Uterus (tissue), 4 donors: ENCODE measurements at places on chromosomes 3 and 15. TPM values are rescaled to one million over a fixed set of nuclear protein-coding genes. Genes with fewer than 3 reads are reported as not detected.

FBXL22 gene
- 5.0 TPM for total RNA-seq

GABRB3 gene
- total RNA-seq: not detected

GPR27 gene
- total RNA-seq: 5.0 TPM

PRSS50 gene
- total RNA-seq: not detected

GHSR gene
- not detected for total RNA-seq

LTK gene
- total RNA-seq: 0.24 TPM

MYEF2 gene
- total RNA-seq: 22.3 TPM

HRG gene
- not detected for total RNA-seq

ZBTB20 gene
- 35.6 TPM for total RNA-seq

NUP210 gene
- 9.5 TPM for total RNA-seq

SAXO2 gene
- 0.29 TPM for total RNA-seq

EPB42 gene
- 2.6 TPM for total RNA-seq

- H3K27ac ChIP-seq: no peak overlapping the region
- H3K27me3 ChIP-seq: no peaks in the 10 kb centered on the region
- no peaks in the 10 kb centered on the region for H3K36me3 ChIP-seq
- H3K4me3 ChIP-seq: no peak overlapping the region
- H3K4me1 ChIP-seq: no peaks in the 10 kb centered on the region
- no peak for DNase-seq
These were observed 4.2 kb downstream of the NCBP2 start for GRCh38 chr3:196938124-196938523.

- H3K27me3 ChIP-seq: no peaks in the 10 kb centered on the region
- H3K4me1 ChIP-seq: no peaks in the 10 kb centered on the region
- peak; percentile 74 for DNase-seq
These were observed 129.8 kb downstream of the PPM1L start for GRCh38 chr3:160885791-160886286.

GRCh38 chr3:86152620-86153019 is 838.3 kb downstream of the VGLL3 start:
- H3K36me3 ChIP-seq: no peaks in the 10 kb centered on the region
- H3K4me3 ChIP-seq: no peak overlapping the region
- H3K4me1 ChIP-seq: no peaks in the 10 kb centered on the region
- DNase-seq: no peak
- H3K27me3 ChIP-seq: no peaks in the 10 kb centered on the region
- H3K27ac ChIP-seq: no peak overlapping the region

- H3K4me3 ChIP-seq: no peak overlapping the region
- no peak overlapping the region for H3K27ac ChIP-seq
- H3K27me3 ChIP-seq: no peaks in the 10 kb centered on the region
These were observed 723.9 kb upstream of the ZNF385D start for GRCh38 chr3:22474706-22475445.

DNA sequence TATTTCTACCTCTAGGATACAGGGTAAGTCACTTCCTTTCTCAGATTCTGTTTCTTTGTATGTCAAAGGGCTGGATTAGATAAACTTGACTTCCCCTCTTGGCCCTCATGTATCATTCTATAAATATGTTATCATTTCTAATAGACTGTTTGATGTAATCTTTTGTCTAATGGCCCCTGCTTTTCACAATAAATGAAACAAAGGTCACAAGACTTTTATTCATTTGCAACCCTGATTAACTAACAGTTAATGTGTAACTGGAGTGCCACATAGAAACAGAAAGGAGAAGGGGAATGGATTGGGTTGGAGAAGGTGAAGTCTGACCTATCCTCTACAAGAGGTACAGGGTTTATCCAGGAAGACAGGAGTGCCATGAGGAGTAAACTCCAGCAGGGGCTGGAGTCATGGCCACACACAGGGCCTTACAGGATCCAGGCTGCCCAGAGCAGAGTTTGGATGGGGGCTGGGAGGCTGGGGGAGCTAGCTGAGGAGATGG is 8.0 kb upstream of the B3GNT5 start:
- no peaks in the 10 kb centered on the region for H3K27me3 ChIP-seq
- no peak for DNase-seq
- H3K4me1 ChIP-seq: no peaks in the 10 kb centered on the region

- H3K27ac ChIP-seq: no peak overlapping the region
- no peaks in the 10 kb centered on the region for H3K4me1 ChIP-seq
- no peak for DNase-seq
These were observed 89.1 kb downstream of the EBLN2 start for GRCh38 chr3:73150369-73151130.

DNA sequence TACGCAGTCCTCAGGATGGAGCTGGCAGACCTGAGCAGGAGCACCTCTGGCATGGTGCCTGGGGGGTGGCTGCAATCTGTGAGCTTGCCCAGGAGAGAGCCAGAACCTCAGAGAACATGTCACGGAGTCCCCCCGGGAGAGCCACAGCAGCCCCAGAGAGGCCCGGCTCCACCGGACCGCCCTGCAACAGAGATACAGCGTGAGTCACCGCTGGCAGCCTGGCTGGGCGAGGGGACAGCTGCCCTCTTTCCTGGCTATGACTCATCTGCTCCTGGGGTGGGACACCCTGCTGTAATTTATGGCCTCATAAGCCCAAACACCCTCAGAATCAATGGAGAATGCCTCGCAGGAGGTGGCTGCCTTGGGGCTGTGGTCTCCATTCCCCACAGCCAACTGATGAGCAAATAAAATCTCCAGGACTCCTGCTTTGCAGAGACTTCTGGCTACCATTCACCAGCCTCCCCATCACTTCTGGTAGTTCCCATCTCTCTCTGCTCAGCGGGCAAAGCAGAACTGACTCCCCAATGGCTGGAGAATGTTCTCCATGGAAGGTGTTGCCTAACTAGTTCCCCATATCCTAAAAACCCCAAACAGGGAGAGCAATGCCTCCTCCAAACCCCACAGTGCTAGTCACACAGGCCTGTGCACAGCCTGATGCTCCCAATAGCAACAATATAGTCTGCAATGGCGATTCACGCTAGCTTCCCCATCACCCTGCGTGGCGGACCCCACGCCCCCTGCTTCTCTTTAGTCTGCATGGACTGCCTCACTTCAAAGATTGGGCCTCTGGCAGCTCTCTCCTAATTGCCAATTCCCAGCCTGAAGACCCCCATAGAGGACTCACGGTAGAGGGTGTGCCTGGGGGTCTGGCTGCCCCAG is 21.6 kb downstream of the ACSBG1 start:
- H3K4me1 ChIP-seq: no peaks in the 10 kb centered on the region
- no peaks in the 10 kb centered on the region for H3K36me3 ChIP-seq
- H3K27ac ChIP-seq: no peak overlapping the region
- H3K4me3 ChIP-seq: no peak overlapping the region
- H3K27me3 ChIP-seq: no peaks in the 10 kb centered on the region
- DNase-seq: no peak

GRCh38 chr3:22585911-22586310 is 617.2 kb upstream of the UBE2E2 start:
- H3K27ac ChIP-seq: no peak overlapping the region
- no peaks in the 10 kb centered on the region for H3K36me3 ChIP-seq
- no peak for DNase-seq
- no peaks in the 10 kb centered on the region for H3K4me1 ChIP-seq
- no peak overlapping the region for H3K4me3 ChIP-seq

GRCh38 chr3:52062505-52062904 is 6.1 kb upstream of the DUSP7 start:
- peak overlapping the region; percentile 28 for H3K27ac ChIP-seq
- no peak for DNase-seq
- no peaks in the 10 kb centered on the region for H3K27me3 ChIP-seq
- H3K4me3 ChIP-seq: no peak overlapping the region
- H3K36me3 ChIP-seq: no peaks in the 10 kb centered on the region

DNA sequence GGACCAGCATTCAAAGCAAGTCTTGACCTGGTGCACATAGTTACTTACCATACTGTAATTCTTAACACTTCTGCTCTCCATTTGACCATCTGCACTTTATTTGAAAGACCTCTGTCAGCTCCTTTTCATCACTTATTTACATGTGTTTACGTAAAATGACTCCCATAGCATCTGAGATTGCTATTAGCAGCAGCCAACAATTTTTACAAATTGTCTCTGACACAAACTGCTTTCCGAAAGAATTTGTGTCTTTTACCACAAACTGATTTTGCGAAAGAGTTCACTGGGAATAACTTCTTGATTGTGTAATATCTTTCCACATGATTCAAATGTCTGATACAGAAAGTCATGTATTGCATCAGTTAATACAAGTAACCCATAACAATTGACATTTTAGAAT is 144.1 kb upstream of the PEX5L start:
- no peaks in the 10 kb centered on the region for H3K4me1 ChIP-seq
- DNase-seq: no peak
- H3K27me3 ChIP-seq: no peaks in the 10 kb centered on the region

- no peak overlapping the region for H3K27ac ChIP-seq
- H3K36me3 ChIP-seq: no peaks in the 10 kb centered on the region
- DNase-seq: no peak
- H3K4me1 ChIP-seq: no peaks in the 10 kb centered on the region
These were observed 103.7 kb downstream of the SV2B start for GRCh38 chr15:91203619-91204203.

GRCh38 chr15:27065151-27065550 is 94.2 kb downstream of the GABRG3 start:
- DNase-seq: no peak
- H3K4me1 ChIP-seq: no peaks in the 10 kb centered on the region
- H3K4me3 ChIP-seq: no peak overlapping the region
- no peaks in the 10 kb centered on the region for H3K36me3 ChIP-seq
- no peaks in the 10 kb centered on the region for H3K27me3 ChIP-seq

DNA sequence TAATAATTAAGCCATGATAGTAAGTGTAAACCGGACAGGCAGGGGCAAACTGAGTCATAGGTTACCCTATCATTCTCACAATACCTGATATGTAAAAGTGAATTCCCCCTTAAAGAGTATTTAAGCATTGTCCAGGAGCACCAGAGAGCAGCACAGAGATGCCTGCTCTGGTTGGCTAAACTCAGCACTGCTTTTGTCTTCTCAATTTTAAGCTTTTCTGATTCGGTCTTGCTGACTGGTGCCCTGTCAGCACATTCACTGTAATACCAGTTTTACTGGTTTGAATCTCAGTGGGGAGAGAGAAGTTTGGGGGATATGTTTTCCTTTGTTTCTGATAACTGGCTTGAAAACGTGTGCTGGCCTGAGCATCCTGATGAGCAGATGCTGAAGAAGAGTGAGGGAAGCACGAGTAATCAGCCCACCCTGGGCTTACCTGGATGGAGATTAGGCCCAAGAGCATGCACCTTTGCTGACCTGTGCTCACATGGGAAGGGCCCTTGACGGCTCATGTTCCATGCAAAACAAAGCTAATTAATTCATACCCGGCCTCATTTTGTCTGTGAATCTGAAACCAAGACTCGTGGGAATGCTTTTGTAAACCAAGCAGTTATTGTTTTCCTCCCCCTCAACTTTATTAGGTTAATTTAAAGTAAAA is 208.5 kb upstream of the MRPL3 start:
- no peak overlapping the region for H3K27ac ChIP-seq
- no peaks in the 10 kb centered on the region for H3K36me3 ChIP-seq
- no peaks in the 10 kb centered on the region for H3K27me3 ChIP-seq
- no peak overlapping the region for H3K4me3 ChIP-seq

- H3K36me3 ChIP-seq: no peaks in the 10 kb centered on the region
- peak overlapping the region; percentile 33 for H3K27ac ChIP-seq
- peaks cover 9% of the 10 kb centered on the region for H3K4me1 ChIP-seq
- H3K4me3 ChIP-seq: no peak overlapping the region
- no peaks in the 10 kb centered on the region for H3K27me3 ChIP-seq
These were observed 7.6 kb downstream of the CORO2B start for GRCh38 chr15:68586274-68586961.

- no peak overlapping the region for H3K27ac ChIP-seq
- H3K27me3 ChIP-seq: no peaks in the 10 kb centered on the region
- no peak overlapping the region for H3K4me3 ChIP-seq
- no peak for DNase-seq
- no peaks in the 10 kb centered on the region for H3K36me3 ChIP-seq
These were observed 1.6 kb upstream of the SATB1 start for GRCh38 chr3:18426597-18427193.

- no peaks in the 10 kb centered on the region for H3K27me3 ChIP-seq
- peak; percentile 27 for DNase-seq
- no peak overlapping the region for H3K27ac ChIP-seq
These were observed 716 bp downstream of the CPEB1 start for GRCh38 chr15:82646250-82647044.

DNA sequence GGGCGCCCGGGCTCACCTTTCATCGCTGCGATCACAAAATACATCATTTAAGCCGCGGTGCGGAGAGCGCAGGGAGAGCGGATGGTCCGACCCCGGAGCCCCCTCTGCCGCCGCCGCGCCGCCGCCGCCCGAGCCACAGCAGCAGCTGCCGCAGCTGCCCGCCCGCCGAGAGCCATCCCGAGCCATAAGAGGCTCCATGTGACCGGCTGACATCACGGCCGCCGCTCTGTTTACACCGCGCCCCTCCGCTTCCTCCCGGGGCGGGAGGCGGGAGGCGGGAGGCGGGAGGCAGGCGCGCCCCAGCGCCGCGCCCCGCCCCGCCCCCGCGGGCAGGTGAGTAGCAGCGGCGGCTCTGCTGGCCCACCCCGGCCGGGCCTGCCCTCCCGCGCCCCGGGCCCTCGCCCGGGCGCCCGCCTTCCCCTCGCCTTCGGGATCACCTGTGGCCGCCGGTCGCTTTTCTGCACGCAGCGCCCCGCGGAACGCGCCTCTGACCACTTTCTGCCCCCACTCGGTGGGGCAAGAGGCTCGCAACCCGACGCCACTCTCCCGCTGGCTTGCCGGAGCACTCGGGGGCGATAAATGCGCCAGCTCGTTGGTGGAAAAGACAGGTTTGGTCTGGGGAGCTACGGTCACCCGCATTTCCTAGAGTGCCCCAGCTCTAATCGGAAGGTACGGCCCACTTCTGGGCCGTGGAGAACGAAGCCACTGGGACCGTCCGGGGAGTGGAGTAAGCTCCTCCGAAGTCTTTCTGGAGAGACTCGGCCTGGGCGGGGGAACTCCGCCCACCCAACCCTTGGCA is 113.6 kb upstream of the ICE2 start:
- H3K4me3 ChIP-seq: peak overlapping the region; percentile 60
- H3K27ac ChIP-seq: peak overlapping the region; percentile 87
- H3K36me3 ChIP-seq: no peaks in the 10 kb centered on the region
- no peaks in the 10 kb centered on the region for H3K4me1 ChIP-seq
- H3K27me3 ChIP-seq: no peaks in the 10 kb centered on the region
- DNase-seq: peak; percentile 82

DNA sequence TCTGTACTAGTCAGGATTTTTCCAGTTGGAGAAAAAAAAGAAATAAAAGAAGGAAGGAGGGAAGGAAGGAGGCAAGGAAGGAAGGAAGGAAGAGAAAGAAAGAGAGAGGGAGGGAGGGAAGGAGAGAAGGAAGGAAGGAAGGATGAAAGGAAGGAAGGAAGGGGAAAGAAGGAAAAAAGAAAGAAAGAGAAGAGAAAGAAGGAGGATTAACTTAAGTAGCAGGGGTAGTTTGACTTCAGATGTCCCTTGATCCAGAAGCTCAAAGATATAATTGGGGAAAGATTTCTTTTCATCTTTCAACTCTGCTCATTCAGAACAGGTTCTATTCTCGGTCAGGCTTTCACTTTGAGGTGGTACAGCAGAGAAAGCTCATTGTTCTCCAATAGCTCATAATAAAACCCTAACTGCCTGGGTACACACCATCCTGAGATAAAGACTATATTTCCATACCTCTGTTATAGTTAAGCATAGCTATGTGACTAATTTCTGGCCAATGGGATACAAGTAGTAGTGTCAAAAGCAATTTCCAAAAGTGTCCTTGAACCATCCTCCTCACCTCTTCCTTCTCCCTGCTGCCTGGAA is 23.5 kb upstream of the STT3B start:
- H3K36me3 ChIP-seq: no peaks in the 10 kb centered on the region
- no peaks in the 10 kb centered on the region for H3K4me1 ChIP-seq

- no peak overlapping the region for H3K4me3 ChIP-seq
- no peak for DNase-seq
- no peaks in the 10 kb centered on the region for H3K4me1 ChIP-seq
- H3K27me3 ChIP-seq: no peaks in the 10 kb centered on the region
These were observed 34.9 kb downstream of the PRKCD start for GRCh38 chr3:53195602-53196574.
